ENCODE measurements at places on chromosomes 2 and 18.
A peak's percentile ranks its signal among the peaks of the same experiment; 100 is the strongest.

GRCh38 chr2:217636991-217637561, 365.7 kb downstream of the TNS1 start:
- DNase-seq: no peak

GRCh38 chr2:8171608-8172007, 510.2 kb upstream of the ID2 start:
- DNase-seq: no peak

- no peak for DNase-seq
Measured at GRCh38 chr2:170243118-170243837, 65.3 kb downstream of the MYO3B start.

DNA sequence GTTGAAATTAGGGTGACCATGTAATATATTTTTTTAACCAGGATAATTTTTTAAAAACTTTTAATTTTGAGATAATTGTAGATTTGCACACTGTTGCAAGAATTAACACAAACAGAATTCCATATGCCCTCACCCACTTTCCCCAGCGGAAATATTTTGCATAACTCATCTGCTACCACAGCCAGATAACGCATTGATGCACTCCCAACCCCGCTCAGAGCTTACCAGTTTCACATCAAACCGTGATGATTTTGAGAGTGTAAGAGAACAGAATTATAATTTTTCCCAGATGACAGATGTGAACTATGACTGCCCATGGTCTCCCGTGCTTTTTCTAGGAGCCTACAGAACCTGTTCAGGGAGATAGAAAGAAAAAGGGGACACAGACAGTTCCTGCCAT, 35.2 kb upstream of the LDLRAD4 start:
- DNase-seq: no peak

DNA sequence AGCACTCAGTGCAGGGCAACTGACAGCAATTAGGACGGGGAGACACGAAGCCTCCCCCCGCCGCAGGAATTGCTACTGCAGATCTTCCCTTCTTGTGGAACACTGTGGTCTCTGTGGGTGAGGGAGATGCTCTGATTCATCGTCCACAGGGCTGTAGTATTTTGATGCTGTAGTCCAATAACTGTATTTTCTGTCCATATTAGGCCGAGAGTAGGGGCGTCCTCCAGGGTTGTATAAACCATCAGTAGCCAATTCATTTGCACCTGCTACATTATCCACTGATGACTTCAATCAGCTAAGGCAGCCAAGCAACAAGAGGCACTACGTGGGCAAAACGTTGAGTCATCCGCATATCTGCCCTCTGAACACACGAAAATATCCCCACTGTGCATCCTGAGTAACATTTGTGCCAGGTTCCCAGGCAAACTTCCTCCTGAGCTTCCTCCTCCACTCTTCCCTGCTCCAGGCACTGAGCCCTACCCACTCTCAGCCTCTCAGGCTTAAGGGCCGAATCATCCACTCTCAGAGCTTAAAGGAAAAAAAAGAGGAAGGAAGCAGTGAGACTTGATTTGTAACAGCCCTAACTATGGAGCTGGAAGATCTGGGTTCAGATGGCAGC, 62.1 kb downstream of the LBH start:
- no peak for DNase-seq

DNA sequence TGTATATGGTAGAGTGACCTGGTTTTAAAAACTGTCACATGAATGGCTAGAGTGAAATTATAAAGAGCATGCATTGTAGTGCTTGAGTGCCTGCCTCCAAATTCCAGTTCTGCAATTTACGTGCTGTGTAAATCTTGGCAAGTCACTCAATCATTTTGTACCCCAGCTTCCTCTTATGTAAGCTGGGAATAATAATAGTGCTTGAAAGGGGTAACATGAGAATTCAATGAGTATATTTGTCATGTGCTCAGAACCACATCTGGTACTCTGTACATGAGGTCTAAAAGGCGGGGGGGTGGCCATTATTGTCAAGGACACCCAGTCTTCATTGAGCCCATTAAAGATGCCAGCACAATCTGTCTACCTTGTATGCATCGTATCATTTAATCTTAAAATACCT, 214.8 kb downstream of the MC4R start:
- no peak for DNase-seq

- no peak for DNase-seq
Measured at GRCh38 chr2:206482123-206482522, 38.8 kb downstream of the ADAM23 start.

DNA sequence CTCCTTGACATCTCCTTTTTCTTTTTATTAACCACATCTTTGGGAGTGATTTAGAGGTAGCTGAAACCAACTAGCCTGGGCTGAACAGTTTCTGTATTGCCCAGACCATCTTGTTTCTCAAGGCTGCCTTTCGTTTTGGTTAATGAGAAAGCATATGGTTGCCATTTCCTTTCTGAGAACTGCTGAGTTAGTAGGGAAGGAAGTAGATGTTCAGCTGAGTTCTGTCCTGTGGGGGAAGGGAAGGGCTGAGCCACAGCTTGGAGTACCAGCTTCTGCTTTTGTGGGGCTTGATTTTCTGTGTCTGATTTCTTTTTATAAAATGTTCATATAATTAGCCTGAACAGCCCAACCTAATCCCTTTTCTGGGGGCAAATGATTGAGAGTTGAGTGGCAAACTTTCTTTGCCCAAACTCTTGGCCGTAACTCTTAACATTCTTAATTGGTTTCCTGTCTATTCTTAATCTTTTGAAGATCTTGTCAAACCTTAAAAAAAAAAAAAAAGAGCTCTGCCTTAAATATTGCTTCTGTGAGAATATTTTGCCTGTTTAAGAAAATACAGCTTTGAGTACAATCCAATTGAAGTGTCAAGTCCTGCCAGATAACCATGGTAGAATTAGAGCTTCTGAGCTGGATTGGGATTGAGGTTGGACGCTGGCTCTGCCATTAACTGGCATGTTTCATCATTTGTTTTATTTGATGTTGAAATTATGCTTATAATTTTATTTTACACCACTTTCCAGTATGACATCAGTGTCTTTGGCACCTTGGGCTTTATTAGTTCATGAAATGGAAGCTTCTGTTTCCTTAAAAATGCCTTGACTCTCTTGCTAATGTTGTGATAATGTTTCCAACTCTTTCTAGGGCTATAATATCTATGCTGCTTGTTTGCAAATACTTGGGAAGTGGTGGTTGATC, 1.9 kb upstream of the NABP1 start:
- peak; percentile 37 for DNase-seq

DNA sequence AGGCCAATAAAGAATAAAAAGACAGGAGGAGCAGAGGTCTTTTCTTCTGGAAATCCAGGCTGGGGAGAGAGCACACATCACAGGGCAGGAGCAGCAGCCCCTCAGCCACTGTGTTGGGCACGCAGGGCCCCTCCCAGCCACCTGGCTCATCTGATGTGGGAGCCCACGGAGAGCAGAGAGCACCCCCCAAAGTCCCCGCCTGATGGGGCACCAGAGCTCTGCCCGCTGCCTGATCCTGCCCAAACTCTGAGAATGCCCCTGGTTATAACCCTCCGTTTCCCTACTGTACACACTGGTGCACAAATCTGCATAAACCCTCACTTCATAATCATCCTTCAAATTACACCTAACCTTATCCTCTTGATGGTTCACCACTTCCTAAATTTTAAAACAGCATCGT, 111.3 kb downstream of the HDAC4 start:
- DNase-seq: no peak
